ENCODE measurements at places on chromosomes 1 and 21.

- ATAC-seq = no peak
Observed at GRCh38 chr1:51299981-51300670, 30.2 kb downstream of the TTC39A start.

GRCh38 chr1:88773540-88774150 lies 89.6 kb downstream of the PKN2 start:
- no peak for ATAC-seq

DNA sequence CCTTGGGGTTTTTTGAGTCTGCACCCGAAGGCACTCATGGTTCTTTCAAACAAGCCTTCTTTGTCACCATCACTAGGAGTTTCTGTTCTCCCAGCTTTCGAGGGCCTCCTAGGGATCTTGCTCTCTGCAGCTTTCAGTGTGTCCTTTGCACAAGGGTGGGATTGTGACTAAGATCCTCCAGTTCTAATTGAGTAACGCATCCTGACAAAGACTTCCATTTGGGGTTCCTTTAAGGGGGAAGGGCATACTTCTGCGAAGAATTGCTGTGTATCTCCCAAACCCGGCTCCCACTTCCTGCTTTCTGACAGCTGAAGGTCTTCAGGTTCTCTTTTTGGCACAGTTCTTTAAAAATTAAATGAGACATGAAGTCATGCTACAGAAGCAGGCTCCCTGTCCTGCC lies 139.4 kb downstream of the EDEM3 start:
- no peak for ATAC-seq

- peak; percentile 54 for ATAC-seq
Observed at GRCh38 chr1:7975212-7975865, 13.8 kb downstream of the PARK7 start.

- peak; percentile 76 for ATAC-seq
Observed at GRCh38 chr1:216221260-216221700, 202.0 kb downstream of the USH2A start.

DNA sequence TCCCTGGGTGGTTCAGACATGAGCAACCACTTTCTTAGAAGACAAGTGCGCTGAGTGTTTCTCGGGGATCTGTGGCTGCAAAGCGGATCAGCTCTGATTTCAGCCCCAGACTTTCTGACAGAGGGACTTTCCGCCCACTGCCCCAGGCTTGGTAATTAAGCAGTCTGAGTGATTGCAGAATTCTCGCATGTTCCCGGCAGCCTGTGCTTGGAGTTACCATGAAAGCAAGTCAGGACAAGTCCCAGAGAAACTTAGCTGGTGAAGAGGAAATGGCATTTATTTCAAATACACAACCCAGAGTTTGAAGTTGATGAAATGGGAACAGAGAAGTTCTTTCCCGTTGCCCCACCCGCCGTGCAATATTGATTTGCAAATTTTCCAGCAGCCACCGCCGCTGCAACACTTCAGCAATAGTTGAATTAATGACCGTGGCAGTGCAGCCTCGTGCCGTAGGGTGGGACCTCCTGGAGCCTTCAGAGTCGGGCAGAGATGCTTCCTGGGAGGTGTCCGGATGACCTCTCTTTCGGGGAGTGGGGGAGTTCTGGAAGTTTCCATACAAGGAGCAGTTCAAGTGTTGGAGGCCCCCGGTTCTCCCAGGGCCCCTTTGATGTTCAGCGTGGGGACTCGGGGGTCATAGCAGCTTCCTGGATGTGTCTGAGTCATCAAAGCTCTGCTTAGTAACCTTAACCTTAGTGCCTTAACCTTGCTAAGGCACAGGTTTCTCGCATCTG lies 134.7 kb downstream of the KAZN start:
- no peak for ATAC-seq

GRCh38 chr1:239810061-239810481 lies 281.6 kb upstream of the FMN2 start:
- ATAC-seq = no peak

- peak; percentile 51 for ATAC-seq
Observed at GRCh38 chr1:178263341-178263740, 169.4 kb downstream of the RASAL2 start.

DNA sequence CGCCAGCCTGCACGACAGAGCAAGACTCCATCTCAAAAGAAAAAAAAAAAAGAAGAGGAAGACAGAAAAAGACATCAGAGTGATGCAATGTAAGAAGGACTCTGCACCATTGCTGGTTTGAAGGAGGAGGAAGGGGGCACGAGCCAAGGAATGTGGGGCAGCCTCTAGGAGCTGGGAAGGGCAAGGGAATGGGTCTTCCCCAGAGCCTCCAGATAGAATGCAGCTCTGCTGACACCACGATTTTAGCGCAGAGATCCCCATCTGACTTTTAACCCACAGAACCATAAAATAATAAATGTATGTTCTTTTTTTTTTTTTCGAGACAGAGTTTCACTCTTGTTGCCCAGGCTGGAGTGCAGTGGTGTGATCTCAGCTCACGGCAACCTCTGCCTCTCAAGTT lies 33.9 kb upstream of the LAMC2 start:
- no peak for ATAC-seq

DNA sequence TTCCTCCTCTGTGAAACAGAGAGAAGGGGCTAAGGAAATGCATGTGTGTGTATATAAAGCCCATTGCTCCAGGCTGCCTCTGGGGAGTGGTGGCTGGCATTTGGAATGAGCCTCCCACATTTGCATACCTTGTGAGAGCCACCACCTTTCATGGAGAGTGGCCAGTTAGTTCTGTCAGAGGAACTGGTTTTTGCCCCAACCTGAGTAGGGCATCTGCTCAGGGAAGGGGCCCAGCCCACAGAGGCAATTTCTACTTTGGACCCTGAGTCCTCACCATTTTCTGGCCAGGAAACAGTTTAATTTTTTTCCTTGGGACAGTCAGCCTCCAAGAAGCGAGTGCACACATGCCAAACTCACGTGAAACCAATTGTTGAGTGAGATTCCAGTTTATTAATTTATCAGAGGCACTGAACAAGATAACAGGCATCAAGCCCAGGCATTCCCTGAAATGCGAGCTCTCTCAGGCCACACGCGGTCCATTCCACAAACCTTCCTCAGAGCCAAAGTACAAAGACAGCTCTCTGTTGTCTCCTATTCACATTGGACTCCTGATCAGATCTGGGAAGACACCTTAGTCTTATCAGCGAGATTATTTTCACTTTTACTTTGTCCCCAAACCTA lies 1.0 kb upstream of the SLC6A9 start:
- ATAC-seq = no peak

GRCh38 chr1:237877631-237878030 lies 13.1 kb downstream of the ZP4 start:
- no peak for ATAC-seq

- ATAC-seq = no peak
Observed at GRCh38 chr1:14511796-14512585, 86.5 kb upstream of the KAZN start.

DNA sequence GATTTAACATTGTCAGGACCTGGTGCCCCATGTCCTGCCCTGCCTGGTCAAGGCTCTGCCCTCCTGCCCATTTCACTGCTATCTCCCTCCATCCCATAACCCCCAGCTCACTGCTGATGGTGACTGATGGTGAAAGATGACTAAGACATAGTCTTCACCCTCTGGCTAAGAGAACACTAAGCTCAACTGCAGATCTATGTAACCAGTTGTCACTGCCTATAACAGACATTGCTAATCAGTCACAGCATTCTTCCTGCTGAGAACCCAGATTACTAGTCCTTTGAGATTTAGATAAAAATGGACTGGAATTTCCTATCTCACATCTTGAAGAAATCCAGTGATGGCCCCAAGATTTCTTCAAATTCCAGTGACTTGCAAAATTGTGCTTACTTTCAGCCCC lies 8.0 kb upstream of the ZNF362 start:
- ATAC-seq = no peak

- ATAC-seq = no peak
Observed at GRCh38 chr1:44048532-44049215, 17.4 kb upstream of the SLC6A9 start.

DNA sequence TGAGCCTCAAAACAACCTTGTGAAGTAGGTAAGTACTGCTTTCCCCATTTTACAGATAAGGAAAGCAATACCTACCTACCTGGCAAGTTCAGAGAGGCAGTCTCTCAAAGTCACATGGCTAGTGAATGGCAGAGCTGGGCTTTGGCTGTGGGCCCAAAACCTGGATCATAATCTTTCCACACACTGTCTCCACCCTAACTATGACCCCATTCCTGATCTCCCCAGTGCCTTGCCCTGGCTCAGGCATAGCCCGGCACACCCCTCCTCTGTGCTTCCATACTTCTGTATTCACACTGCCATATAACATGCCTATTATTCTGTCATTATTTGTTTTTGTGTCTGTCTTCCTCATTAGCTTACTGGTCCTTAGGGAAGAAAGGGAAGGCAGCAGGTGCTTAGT lies 15.9 kb downstream of the GNG12 start:
- ATAC-seq = no peak

DNA sequence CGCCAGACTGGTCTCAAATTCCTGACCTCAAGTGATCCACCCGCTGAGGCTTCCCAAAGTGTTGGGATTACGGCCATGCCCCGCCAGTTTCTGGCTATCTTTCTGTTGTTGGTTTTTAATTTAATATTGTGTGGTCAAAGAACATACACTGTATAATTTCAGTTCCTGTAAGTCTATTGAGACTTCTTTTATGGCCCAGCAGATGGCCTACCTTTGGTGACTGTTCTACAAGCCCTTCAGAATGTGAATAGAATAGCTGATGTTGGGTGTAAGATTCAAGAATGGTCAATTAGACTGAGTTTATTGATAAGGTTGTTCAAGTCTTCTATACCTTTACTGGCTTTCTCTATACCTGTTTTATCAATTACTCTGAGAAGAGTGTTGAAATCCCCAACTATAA lies 10.7 kb downstream of the HES2 start:
- ATAC-seq = no peak

- ATAC-seq = no peak
Observed at GRCh38 chr1:84012018-84012417, 13.1 kb upstream of the TTLL7 start.

DNA sequence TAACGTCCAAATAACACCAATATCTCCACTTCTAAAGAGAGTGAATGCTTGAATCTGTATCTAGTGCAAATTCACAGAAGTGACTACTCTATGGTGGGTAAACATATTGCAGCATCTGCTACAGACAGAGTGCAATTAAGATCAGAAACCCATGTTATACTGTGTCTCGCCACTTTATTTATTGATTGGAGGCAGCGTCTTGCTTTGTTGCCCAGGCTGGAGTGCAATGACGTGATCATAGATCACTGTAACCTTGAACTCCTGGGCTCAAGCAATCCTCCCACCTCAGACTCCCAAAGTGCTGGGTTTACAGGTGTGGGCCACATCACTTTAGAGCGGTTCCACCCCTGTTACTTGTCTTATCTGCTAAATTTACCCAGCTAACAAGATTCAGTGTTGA lies 57.0 kb downstream of the HLCS start:
- ATAC-seq = no peak

DNA sequence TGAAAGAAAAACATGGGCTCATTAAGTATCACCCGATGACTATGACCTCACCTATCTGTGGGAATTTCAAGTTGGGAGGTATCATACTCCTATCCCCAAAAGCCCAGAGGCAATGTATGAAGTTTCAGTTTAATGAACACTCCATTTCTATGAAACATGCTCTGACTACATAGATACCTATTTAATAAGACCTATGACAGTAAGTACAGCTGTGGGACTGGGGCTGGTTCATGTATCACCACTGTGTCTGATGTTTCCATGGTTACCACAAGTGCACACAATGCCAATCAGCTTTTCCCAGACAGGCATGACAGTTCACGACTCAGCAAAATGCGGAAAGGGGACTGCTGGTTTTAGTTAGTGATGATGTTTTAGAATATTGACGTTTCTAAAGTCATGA lies 167.7 kb downstream of the SIPA1L2 start:
- no peak for ATAC-seq

DNA sequence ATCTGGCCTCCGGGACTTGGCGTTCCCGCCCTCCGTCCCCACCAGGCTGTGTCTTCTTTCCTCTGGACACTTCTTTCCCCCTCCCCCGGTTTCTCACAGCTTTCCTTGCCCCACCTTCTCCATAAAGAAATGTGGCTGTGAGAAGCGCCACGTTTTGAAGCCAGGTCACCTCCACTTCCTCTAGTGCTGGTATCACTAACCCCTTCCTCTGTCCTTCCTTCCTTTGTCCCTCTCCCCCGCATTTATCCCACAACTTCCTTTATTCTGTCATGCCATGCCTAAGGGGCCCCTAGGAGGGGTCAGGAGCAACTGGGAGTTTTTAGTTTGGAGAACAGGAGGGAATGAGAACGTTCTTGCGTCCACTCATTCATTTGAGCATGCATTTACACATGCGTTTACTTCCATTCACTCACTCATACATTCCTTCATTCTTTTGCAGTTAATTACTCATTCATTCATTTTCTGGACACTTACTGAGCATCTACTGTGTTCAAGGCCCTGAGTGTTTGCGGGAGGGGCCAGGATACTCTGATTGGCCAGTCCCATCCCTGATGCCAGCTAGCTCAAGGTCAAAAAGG lies 5.0 kb upstream of the ACOT11 start:
- ATAC-seq = no peak

GRCh38 chr1:87866416-87866815 lies 537.7 kb downstream of the LMO4 start:
- no peak for ATAC-seq

GRCh38 chr1:13543451-13544220 lies 29.8 kb upstream of the LRRC38 start:
- ATAC-seq = no peak

DNA sequence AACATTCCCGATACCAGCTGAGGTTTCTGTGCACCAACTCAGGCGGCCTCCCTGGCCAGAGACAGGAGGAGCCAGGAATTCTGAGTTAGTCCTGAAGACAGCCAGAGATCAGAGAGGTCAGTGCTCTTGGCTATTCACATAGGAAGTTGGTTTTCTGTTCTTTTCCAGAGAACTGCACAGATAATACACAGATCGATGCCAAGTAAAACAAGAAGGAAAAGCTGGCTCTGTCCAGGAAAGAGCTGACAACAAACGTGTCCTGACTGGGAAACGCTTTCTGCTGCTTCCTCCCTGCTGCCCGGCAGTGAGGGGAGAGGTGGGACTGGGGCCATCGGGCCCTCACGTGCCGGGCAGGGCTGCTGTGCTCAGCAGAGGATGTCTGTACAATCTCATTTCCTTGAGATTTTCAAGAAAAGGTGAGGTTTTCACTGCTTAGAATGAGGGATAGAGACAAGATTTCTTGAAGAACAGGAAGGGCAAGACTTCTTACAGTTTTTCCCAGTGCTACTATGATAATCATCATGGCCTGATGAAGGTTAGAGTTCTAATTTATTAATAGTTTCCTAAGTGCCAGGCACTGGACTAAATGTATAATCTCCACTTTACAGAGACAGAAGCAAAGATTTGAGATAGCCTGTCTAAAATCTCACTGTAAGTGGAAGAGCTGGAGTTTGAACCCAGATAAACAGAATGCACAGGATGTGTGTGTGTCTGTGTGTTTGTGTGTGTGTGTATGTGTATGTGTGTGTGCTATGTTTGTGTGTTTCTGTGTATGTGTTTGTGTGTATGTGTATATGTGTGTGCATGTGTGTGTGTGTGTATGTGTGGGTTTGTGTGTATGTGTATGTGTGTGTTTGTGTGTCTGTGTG lies 211.0 kb upstream of the RAB4A start:
- ATAC-seq = no peak
